ENCODE measurements at places on chromosomes 6 and 20.

DNA sequence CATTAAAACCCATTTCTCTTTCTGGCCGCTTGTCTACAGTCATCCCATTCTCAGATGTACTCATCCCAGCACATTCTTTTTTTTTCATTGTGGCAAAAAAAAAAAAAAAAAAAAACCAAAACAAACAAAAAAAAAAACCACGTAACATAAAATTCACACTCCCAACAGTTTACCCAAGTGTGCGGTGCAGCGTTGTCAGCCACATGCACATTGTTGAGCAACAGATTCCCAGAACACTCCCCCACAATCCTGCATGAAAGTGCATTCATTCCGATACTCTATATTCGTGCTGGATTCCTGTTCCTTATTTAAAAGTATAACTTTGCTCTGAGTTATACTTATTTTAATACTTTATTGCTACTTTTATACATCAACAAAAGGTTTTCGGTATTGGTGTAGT, 96.0 kb downstream of the SASH1 start:
- DNase-seq: no peak

DNA sequence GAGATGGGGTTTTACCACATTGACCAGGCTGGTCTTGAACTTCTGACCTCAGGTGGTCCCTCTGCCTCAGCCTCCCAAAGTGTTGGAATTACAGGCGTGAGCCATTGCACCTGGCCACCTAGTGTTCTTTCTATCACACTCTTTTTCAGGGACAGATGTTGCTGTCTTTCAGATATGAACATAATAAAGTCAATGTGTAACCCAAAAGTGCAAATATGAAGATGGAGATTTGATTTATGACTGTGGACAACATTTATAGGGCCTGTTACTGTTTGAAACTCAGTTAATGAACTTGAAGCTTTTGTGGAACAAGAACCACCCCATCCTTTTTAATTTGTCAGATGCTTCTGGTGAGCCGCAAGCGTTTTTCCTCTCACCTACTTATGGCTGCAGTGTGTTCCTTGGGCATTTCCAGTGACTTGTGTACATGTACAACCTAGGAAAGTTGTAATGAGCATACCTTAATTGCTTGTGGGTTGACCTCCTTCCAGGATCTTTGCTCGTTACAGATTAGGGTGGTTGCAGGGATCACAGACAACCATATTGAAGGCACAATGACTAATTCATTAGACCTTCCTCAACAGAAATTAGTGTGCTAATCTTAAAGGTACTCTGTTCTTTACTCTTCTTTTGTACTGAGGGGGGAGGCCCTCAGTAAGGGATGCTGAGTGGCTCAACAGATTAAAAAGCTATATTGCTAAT, 6.8 kb downstream of the TBPL1 start:
- no peak for DNase-seq

- DNase-seq: no peak
Observed at GRCh38 chr20:32993496-32994050, 10.7 kb downstream of the SUN5 start.

DNA sequence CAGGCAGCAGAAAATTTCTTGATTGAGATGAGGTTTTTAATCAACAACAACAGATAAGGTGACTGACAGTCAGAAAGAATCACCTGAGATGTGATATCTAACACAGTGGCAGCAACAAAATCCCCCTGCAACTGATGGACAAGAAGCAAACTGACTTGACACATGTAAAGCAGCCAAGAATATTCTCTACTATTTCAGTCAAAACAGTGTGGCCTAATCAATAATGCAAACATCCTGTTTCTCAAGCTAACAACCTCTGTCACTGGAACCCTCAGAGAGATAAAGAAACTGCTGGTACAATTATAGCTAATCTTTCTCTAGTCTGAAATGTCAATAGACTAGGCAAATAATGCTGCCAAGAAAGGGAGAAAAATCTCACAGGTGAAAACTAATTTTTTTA, 4.6 kb upstream of the CGA start:
- DNase-seq: no peak

DNA sequence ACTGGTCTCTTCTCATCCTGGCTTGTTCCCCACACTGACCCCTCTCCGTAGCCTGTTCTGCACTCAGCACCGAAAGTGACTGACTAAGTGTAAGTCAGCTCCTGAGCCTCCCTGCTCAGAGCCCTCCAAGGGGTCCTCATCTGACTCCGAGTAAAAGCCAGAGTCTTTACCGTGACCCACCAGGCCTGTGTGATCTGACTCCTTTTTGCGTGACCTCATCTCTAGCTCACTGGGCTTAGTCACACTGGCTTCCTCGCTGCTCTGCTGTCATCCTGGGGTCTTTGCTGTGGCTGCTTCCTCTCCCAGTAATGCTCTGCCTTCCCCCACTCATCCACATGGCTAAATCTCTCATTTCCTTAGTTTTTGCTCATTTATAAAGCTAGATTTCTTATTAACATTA, 116.6 kb downstream of the PLCB4 start:
- DNase-seq: no peak

DNA sequence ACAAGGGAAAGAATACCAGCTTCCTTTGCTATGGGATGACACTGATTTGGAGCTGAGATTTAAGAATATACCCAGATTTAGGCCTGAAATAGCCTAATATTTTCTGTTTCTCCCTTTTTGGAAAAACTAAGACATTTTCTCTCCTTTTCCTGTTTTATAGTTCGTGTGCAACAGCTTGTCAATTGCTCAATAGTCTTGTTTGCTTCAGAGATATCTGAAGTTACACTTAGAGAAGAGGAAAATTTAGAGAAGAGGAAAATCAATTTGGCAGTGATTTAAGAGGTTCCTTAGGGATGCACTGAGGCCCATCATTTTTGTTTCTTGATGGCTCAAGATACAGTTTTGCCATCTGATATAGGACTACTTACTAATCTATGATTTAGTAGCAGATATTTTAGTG, 398.6 kb downstream of the RFPL4B start:
- DNase-seq: no peak

DNA sequence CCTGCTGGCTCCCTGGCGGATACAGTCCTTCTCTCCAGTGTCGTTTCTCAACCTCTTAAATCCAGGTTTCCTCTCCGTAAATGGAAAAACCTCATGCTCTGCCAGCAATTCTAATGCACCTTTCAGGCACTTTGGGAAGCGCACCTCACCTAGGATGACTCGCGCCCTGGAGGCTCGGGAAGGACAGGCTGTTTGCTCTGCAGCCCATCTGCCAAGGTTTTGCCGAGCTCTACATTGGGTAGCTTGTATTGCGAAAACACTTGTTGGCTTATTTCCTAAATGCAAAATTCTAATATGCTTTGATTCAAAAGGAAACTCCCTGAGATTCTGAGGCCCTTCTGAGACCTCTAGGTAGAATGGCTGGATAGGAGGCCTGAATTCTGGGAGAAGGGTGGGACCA, 102.6 kb upstream of the MLN start:
- DNase-seq: no peak

DNA sequence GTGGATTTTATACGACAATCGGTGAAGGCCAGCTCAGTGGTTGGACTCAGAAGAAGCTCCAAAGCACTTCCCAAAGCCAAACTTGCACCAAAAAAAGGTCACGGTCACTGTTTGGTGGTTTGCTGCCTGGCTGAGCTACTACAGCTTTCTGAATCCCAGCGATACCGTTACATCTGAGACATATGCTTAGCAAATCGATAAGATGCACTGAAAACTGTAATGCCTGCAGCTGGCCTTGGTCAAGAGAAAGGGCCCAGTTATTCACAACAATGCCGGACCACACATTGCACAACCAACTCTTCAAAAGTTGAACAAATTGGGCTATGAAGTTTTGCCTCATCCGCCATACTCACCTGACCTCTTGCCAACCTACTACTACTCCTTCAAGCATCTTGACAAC, 70.2 kb downstream of the FILIP1 start:
- DNase-seq: no peak

DNA sequence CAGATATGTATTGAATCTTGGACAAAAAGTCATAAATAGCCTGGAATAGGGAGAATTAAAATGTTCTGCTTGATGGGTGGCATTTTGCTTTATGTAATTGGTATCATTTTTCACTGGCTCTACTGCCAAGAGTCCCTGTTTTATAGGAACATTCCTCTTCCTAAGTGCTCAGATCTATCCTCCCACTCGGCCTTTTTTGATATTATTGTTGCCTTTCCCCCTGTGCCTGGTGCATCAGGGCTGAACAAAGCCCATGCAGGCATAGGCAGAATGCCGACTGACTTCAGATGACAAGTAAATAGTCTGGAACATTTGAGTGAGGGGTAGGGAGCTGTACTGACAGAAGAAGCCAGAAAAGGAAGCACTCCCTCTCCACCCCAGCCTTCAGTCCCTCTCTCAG, 127.0 kb downstream of the PKHD1 start:
- DNase-seq: no peak

GRCh38 chr6:24079076-24079475, 46.9 kb upstream of the NRSN1 start:
- DNase-seq: no peak

DNA sequence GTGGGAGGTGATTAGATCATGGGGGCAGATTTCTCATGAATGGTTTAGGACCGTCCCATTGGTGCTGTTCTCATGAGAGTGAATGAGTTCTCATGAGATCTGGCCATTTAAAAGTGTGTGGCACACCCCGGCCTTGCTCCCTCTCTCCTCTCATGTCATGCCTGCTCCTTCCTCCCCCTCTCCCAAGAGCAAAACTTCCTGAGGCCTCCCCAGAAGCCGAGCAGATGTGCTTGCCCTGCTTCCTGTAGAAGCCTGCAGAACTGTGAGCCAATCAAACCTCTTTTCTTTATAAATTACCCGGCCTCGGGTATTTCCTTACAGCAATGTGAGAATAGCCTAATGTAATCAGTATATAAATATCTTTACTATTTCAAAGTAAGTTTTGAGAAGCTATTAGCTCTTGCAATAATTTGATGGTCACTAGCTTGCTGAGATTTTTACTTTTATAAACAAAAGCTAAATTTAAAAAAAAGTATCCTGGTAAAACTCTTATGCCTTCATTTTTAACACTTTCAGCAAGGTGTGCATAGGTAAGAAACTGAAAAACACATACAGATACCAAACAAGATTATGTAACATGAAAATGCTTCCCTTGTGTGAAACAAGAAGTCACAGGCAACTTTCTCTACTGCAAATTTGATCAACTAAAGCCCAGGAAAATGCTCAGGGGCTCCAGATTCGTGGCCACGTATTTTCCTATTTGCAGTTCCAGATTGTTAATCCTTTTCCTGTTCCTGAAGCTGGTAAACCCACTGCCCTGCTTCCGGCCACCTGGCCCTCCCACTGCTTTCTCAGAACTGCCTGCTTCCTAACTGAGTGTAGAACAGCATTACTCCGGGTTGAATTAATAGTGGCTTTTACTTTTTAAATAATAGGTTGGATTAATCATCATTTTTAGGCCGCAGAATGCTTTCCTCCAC, 395.1 kb upstream of the CNR1 start:
- DNase-seq: no peak

DNA sequence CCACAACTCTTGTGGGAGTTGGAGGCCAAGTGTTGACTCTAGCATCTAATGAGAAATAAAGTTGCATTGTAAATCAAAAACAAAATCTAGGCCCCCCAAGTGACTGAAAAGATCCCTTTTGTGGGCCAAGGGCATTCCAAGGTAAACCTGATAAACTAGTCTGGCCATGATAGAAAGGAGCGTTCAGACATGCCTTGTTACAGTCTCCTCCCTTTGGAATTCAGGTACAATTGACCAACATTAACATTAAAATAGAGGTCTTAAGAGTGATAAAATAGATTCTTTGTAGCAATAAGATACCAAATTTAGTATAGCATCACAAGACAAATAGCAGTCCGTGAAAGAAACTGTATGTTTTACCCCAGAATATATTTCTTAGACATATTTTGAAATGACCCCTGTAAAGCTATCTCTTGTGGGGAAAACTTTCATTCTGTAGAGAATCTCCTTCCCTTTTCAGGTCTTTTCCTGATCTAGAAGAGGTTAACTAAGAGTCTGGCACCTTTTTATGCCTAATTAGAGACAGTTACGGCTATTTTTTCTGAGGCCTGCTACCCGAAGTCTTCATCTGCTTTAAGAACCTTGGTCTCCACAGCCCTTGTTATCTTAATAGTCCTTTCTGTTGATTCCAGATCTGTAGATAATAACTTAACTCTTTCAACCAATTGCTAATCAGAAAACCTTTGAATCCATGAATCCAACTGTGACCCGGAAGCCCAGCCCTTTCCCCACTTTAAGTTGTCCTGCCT, 495.4 kb upstream of the MMS22L start:
- DNase-seq: no peak

GRCh38 chr6:54130179-54130578, 18.9 kb downstream of the MLIP start:
- no peak for DNase-seq

DNA sequence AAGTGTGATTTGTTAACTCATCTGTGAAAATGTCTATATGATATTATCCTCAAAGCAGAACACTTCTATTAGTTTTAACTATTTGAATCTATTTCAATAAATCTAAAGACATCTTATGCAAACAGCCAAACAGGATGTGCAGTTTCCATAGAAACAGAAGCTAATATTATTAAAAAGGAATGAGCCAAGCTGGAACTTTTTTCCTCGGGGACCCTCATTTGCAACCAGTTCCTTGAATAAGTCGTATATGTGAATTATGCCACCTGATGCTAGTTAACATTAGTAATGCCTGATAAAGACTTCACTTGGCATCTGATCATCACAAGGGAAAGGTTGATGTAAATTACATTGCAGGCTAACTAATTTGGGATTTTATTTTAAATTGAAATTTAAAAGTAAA, 216.9 kb upstream of the SMLR1 start:
- no peak for DNase-seq

- DNase-seq: no peak
Observed at GRCh38 chr20:63744158-63744557, 4.6 kb downstream of the SLC2A4RG start.
